Naive B cell (primary cell): ENCODE measurements at places on chromosomes 3 and 15. TPM values are rescaled to one million over a fixed set of nuclear protein-coding genes. Genes with fewer than 3 reads are reported as not detected.

HESX1 gene
- polyA plus RNA-seq: not detected

GRCh38 chr3:195003006-195003892, 267.7 kb downstream of the XXYLT1 start:
- DNase-seq: no peak

DNA sequence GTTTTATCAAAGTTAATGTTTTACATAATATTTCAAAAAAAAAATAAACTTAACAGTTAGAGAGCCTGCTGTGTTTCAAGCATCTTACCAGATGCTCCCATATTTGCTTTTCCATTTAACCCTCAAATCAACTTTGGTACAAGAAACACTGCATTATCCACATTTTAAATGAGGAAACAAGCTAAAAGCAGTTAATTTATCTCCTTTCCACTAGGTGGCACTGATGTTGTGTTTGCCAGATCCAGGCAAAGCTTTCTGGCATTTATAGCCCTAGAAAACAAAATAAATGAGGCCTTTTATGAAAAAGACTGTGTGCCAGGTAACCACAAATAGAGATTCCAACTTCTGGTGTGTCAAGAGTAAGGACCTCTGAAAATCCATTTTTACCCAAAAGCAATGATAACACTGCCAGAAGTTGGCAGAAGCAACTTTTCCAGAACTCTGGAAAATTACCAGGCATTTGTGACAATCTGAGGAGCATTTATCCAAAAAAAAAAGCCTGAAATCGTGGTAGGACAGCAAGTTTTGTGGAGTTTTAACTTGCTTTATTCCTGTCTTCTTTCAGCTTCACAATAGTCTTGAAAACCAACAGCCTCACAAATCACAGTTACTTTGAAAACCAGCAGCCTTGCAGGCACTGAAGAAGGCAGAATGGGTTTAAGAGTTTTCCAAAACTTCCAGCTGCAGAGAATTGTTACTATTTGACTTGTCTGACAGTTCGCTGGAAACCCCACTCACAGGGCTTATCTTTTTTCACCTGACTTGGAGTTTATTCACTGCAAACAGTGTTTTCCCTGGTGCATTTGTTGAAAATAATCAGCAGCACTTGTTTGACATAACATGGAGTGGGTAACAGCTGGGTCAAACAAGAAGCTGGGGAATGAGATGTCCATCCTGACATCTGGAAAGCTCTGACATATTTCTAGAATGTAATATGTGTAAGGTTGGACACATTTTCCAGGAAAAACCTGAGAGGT, 9.2 kb downstream of the FAM162A start:
- DNase-seq: peak; percentile 46

- no peak for DNase-seq
These were observed 69.3 kb downstream of the CD47 start for GRCh38 chr3:108021533-108021932.

NOX5 gene
- not detected for polyA plus RNA-seq
